HTR-8/SVneo (cell line): ENCODE measurements at places on chromosomes 1 and 21.
A peak's percentile ranks its signal among the peaks of the same experiment; 100 is the strongest.

DNA sequence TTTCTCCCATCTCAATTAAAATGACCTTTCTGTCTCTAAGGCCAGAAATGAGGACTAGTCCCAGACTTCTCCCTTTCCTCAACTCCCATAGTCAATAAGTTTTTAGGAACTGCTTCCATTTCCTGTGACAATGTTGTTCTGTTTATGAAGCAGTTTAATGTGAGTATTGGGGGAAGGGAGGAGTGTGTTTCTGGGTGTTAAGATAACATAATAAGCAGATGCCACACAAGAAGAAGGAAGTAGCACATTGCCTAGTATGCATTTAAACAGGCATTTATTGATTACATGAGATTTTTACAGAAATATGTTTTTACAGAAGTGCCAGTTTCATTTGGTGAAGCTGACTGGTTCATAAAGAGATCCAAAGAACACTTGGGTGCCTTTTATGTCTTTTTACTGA, 65.6 kb upstream of the TNR start:
- DNase-seq: no peak

- DNase-seq: no peak
These were observed 852.1 kb downstream of the PLA2G4A start for GRCh38 chr1:187680823-187681222.

DNA sequence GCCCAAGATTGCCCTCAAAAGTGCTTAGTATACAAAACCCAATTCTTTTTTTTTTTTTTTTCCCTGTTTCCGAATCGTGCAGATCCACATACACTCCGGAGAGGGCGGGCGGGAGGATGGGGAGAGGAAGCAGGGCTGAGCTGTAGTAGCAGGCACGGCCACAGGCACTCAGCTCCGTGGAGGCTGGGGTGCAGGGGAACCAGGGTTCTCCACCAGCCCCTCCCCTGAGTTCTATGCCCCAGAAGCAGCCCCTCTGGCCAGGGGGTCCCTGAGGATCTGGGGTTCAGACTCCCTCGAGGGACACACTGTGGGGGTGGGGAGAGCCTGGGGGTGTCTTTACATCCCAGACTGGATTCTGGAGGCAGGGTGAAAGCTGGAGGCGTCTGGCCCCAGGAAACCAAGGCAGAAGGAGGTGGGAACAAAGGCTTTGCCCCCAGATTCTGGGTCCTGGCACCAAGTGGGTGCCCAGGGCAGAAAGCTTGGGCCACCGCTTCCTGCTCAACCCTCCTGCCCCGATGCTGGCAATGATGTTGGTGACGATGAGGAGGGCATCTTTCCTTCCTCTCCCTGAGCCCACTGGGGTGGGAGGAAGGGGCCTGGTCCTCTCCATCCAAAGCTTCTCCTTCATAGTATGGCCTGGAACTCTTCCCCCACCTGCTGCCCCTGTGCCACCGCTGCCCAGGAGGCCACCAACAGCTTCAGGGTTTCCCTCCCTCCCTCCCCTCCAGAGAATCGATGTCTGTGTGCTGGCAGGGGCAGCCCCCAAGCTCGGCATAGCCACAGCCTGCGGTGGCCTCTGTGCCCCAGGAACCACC, 106.4 kb upstream of the TARDBP start:
- DNase-seq: no peak

DNA sequence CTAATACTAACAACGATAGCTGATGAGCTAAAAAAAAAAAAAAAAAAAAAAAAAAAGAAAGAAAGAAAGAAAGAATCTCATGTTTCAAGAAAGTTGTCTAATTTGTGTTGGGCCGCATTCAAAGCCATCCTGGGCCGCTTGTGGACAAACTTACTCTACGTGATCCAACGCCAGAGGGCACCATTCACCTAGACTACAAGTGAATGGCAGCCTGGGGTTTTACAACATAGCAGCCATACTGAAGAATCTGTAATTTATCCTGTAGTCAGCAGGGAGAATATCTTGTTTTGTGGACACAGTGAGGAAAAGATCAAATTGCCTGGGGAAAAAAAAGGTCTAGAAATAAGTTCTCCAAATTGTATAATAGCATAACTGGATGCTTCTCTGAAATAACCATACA, 47.0 kb downstream of the CYP2J2 start:
- DNase-seq: peak; percentile 17

- no peak for DNase-seq
These were observed 395.7 kb downstream of the BRINP2 start for GRCh38 chr1:177566495-177566894.

DNA sequence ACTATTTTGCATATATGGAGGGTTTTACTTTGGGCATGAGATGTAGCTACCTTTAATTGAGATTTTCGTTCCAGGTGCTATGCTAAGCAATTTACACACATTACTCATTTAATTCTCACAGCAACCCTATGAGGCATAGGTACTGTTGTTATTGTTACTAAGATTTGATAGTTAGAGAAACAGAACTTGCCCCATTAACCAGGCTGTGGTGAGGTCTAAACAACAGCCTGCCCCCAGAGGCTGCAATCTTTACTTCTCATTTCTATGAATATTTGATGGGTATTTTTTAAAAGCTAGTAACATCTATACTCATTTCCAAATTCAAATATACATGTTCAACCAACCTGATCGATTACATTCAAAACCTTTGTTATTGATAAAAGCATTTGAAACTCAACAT, 155.6 kb downstream of the GALNT2 start:
- DNase-seq: no peak

DNA sequence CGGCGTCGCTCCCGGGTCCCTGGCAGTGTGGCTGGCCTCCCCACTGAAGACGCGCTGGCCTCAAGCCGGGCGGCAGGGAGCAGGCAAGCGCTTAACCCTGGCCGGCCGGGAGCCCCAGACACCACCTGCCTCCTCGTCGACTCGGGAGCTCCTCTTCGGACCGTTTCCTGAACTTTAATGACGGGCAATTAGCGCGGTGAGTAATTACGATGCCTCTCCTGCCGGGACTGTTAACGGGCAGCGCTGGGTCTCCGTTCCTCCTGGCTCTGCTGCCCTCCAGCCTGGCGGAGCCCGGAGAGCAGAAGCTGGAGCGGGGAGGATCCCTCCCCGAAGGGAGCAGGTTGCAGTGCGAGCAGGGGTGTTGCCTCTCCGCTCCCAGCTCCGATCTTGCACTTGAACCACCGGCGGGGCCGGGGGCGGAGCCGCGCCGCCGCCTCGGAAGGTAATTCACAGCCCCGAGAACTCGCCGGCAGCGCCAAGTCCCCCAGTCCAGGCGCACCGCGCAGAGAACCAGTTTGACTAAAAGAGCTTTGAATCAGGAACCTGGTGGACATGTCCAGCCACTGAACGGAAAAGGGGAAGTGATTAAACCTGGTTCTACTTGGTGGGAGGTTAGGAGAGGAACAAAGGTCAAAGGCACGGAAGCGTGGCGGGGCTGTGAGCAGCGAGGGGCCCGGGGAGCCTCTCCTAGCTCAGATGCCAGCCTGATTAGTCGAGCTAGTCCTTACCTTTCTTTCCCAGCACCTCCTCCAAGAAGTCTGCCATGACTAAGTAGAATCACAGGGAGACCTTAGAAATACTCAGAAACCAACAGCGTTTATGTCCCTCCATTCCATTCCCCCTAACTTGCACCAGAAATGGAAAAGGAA, 18.3 kb upstream of the PLEKHA6 start:
- DNase-seq: peak; percentile 56

DNA sequence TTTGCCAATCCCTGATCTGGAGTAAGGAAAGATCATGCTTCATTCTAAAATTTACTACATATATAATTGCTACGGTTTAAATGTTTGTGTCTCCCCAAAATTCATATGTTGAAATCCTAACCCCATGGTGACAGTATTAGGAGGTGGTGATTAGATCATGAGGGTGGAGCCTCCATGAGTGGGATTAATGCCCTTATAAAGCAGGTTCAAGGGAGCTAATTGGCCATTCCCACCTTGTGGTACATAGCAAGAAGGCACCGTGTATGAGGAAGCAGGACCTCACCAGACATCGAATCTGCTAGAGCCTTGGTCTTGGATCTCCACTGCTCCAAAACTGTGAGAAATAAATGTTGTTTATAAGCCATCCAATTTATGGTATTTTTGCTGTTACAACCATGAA, 55.5 kb downstream of the GADD45A start:
- DNase-seq: no peak

- no peak for DNase-seq
These were observed 140.8 kb downstream of the PTGER3 start for GRCh38 chr1:70906800-70907199.

GRCh38 chr1:206450281-206450680, 20.0 kb upstream of the IKBKE start:
- no peak for DNase-seq

DNA sequence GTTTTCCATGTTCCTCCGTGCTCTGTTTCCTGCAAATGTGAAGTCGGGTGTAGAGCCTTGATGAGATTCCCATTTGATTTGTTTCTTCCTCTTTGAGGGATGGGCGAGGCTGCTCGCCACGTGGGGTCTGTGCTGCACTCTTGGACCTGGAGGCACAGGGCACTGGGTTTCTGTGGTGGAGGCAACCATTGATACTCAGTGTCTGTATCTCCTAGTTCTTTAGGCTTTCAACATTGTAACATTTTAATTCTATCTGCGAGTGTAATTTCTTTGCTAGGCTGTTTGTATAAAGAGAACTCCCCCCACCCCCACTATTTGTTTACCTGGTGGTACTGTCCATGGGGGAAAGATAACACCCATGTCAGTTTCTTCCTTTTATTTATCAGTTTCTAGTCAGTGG, 52.3 kb downstream of the GALNT2 start:
- DNase-seq: no peak

DNA sequence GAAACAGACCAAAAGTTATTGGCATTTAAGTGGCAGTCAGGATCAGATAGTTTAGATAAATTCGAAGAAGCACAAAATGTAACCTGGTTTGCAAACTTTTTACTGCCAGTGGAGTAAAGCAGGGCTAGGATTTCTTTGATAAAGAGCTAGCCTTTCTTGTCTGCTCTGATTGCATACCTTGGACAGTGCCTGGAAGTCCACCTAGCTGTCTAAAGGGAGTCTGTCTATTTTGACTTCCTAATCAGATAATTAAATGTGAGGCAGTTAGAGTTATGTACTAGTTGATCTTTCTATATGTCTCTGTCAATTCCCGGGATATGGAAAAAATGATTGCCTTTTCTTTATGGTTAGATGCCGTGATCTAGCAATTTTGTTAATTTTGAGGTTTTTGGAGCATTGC, 4.1 kb downstream of the GPSM2 start:
- DNase-seq: no peak

DNA sequence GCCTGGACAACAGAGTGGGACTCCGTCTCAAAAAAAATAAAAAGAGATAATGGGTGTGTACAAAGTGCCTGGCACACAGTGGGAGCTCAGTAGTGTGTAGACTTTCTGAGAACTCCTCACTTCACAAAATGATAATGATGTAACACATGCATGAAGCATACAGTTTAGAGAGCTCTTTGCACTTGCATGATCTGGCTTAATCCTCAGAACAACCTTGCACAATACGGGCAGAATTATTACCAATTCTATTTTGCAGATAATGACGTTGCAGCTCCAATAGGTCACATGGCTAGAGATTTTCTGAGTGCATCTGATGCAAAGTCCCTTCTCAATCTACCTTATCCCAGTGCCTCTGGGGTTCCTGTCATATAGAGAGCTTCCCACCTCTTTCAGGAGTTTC, 71.4 kb downstream of the CD247 start:
- no peak for DNase-seq

DNA sequence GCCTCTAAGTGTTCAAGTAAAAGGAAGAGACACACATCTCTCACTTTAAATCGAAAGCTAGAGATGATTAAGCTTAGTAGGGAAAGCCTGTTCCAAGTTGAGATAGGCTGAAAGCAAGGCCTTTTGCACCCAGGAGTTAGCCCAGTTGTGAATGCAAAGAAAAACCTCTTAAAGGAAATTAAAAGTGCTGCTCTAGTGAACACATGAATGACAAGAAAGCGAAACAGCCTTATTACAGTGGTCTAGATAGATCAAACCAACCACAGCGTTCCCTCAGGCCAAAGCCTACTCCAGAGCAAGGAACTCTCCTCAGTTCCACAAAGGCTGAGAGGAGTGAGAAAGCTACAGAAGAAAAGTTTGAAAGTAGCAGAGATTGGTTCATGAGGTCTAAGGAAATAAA, 14.9 kb downstream of the TCP10L start:
- DNase-seq: no peak

- DNase-seq: no peak
These were observed 16.2 kb downstream of the EDN2 start for GRCh38 chr1:41468122-41468762.
